ENCODE measurements at places on chromosomes 1 and 21.

GRCh38 chr1:6267686-6268322 lies 6.9 kb upstream of the GPR153 start:
- DNase-seq, result no peak

- no peak for DNase-seq
These were observed 39.6 kb upstream of the PRSS38 start for GRCh38 chr1:227775841-227776240.

GRCh38 chr1:43952731-43953346 lies 6.1 kb downstream of the IPO13 start:
- DNase-seq, result no peak

GRCh38 chr1:157201767-157202166 lies 63.6 kb upstream of the ETV3 start:
- no peak for DNase-seq

- DNase-seq, result no peak
These were observed 86.6 kb upstream of the DPH5 start for GRCh38 chr1:101112051-101112780.

DNA sequence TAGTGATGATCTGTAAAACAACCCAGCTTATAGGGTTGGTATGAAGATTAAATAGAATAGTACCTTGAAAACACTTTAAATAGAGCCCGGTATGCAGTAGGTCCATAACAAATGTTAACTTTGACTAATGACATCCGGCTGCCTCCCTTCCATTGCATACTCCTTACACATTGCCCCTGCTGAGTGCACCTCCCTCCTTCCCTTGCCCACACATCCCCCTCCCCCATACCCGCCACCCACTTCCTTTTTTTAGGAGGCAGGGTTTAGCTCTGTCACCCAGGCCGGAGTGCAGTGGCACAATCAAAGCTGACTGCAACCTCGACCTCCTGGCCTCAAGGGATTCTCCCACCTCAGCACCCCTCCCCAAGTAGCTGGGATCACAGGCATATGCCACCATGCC lies 24.4 kb upstream of the ZC3H12A start:
- DNase-seq, result no peak

GRCh38 chr1:58784758-58785441 lies 1.1 kb upstream of the JUN start:
- peak; percentile 83 for DNase-seq

DNA sequence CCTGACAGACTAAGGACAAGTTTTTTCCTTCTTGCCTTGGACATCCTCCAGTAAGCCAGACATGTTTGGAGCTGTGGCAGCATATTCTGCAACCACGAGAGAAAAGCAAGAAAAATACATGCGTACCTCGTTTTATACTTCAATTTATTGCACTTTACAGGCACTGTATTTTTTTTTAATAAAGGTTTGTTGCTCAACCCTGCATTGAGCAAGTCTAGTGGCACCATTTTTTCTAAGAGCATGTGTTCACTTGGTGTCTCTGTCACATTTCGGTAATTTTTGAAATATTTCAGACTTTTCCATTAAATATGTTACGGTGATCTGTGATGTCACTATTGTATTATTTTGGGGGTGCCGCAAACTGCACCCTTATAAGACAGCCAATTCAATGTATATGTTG lies 2.1 kb upstream of the SSX2IP start:
- DNase-seq, result no peak

DNA sequence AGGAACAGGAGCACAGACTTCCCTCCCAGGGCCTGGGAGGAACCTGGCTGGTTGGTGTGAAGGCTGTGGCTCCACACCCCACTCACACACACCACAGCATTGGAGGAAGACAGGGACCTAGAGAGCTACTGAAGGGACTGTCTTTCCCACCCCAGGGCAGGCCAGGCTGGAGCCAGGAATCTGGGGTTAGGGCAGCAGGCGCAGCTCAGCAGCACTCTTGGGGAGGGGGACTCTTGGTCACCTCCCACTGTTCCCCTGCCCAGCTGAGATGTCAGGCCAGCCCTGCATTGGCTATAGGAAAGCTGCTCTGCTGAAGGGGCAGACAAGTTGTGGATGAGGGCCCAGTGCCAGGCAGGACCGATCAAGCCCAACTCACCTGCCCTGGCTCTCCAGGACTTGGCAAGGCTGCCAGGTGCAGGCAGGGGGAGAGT lies 1.6 kb upstream of the PLEKHA6 start:
- DNase-seq, result no peak

DNA sequence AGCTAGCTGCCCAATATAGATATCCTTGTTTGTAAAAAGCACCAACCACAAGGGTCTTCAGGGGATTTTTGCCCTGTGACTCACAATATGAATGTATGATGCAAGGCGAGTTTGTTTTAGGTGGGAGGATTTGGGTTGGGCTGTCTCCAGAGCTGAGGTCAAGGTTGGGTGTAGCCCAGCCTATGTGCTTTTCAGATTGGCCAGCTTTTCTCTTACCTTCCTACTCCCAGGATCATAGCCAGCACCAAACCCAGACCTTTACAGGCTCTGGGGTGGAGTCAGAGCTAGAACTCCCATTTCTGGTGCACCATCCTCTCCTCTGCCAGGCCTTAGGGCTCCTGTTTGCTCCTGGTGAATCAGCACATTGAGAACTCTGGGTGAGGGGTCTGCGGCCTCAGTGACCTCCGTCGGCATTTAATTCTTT lies 55.6 kb upstream of the GCLM start:
- no peak for DNase-seq

GRCh38 chr1:115090540-115090939 lies 1.2 kb upstream of the TSPAN2 start:
- no peak for DNase-seq

- no peak for DNase-seq
These were observed 55.5 kb upstream of the PSEN2 start for GRCh38 chr1:226814751-226815537.

GRCh38 chr1:186519982-186520381 lies 59.1 kb upstream of the PDC start:
- DNase-seq, result no peak

DNA sequence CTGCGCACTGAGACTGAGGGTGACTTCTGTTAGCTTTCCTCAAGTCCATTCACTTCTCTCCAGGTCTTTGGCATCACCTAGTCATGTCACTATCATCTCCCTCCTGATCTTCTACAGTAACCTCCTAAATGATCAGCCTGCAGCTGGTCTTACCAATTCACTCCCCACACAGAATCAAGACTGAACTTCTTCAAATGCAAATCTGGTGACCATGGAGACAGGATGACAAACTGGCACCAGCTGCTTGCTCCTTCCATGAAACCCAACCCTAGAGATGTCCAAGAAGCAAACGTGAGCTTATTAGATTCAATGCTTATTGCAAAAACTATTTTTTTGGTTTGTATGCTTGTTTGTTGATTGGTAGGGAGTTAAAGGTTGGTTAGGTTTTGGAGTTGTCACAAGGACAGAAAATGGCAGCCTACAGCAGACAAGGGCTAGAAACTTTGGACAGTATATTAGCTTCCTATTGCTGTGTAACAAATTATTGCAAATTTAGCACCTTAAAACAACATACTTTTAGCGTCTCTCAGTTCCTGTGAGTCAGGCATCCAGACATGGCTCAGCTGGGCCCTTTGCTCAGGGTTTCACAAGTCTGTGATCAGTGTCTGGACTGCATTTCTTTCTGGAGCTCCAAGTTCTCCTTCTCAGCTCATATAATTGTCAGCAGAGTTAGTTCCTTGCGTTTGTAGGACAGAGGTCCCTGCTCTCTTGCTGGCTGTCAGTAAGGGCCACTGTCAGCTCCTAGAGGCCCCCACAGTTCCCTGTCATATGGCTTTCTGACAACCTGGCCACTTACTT lies 53.3 kb upstream of the GJA8 start:
- no peak for DNase-seq

- no peak for DNase-seq
These were observed 15.8 kb upstream of the RGS13 start for GRCh38 chr1:192620071-192620635.

- no peak for DNase-seq
These were observed 43.1 kb upstream of the EXOSC10 start for GRCh38 chr1:11142618-11143391.

DNA sequence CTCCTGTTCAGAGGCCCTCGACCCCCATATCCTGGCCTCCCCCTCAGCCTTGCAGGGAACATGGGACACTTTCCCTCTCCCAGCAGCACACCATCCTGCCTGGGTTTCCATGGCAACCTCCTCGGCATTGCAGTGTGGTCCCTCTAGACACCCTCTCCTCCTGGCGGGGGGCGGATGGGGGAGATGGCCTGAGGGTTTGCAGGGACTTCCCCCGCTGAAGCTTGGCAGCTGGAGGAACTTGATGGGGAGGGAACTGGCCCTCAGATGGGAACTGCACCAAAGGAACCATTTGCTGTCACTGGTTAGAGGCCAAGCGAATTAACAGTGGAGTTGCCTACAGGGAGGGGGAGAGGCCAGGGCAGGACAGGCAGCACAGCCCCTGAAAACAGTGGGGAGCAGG lies 28.7 kb downstream of the RIMS3 start:
- no peak for DNase-seq

- DNase-seq, result no peak
These were observed 168.6 kb downstream of the HIVEP3 start for GRCh38 chr1:41749991-41750745.

- DNase-seq, result no peak
These were observed 99.1 kb upstream of the CHRM3 start for GRCh38 chr1:239287296-239287695.

GRCh38 chr1:155507945-155508344 lies 54.7 kb downstream of the ASH1L start:
- no peak for DNase-seq

DNA sequence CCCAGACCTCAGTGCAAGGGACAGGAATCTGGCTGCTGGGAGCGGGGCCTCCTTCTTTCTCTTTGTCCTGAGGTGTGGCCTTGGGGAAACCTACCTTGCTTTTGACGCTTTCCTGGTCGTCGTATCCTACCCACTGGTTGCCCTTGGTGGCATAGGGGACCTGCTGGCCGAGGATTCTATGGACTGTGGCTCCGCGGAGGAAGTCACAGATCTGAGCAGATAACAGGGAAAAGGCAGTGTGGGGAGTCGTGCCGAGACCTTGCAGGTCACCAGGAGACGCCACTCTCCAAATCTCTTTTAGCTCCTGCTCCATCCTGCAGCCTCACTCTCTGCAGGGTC lies 4.0 kb upstream of the MYBPH start:
- no peak for DNase-seq

- DNase-seq, result peak; percentile 71
These were observed 459 bp downstream of the CAPZB start for GRCh38 chr1:19484798-19485361.

GRCh38 chr1:112743174-112744008 lies 28.3 kb upstream of the PPM1J start:
- DNase-seq, result no peak

- DNase-seq, result no peak
These were observed 76.1 kb upstream of the SLC2A1 start for GRCh38 chr1:43034778-43035177.

- no peak for DNase-seq
These were observed 272.0 kb downstream of the PTPRC start for GRCh38 chr1:198910816-198911215.

GRCh38 chr1:65309304-65310077 lies at the start of gene DNAJC6:
DNAJC6 (plus strand) TSS chr1:65309543; CDS start chr1:65309746, 203 bp downstream.
- peak; percentile 79 for DNase-seq

DNA sequence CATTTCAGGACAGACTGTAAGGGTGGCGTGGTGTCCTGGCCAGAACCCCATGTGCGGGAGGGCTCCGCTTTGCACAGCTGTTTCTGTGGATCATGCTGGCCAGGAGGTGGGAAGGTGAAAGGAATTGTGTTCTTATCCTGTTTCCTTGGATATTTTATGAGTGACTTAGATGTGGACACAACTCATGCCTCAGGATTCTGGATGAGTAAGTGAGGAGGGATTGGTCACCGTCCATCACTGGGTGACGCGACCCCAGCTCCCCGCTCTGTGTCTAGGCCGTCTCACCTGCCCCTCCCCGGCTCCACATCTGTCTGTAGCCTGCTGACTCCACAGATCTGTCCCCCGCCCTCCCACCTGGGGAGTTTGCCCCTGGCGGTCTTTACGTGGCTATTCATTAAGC lies 48.8 kb downstream of the PIK3CD start:
- no peak for DNase-seq

DNA sequence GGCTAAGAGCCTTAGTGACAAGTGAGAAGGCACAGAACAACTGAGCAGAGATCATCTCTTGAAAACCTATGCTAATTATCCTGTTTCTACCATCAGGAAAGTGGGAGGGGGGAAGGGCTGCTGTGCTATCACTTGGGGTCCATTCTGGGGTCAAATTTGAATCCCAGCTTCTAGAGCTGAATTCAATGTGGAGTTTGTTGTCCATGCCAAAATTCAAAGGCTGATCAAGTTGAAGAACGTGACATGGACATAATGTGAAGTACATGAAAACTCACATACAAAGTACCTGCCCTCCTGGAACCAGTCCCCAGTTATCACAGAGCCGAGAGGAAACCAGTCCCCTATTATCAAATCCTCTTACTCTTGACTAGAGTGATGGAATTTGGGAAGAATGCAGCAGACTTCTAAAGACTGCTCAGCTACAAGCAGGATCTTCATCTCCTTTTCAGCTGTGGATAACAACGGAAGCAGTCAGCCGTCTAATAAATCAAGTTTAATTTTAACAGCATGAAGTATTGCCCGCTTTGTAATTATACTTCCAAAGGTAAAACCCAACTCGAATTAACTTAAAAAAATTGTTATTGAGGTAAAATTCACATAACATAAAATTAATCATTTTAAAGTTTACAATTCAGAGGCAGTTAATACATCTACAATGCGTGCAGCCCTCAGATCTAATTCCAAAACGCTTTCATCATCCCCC lies 78.3 kb downstream of the SLC45A1 start:
- DNase-seq, result no peak

GRCh38 chr1:42164551-42165420 lies at the start of gene GUCA2A:
GUCA2A (minus strand) TSS chr1:42164745; CDS start chr1:42164712, 33 bp downstream.
- DNase-seq, result no peak

DNA sequence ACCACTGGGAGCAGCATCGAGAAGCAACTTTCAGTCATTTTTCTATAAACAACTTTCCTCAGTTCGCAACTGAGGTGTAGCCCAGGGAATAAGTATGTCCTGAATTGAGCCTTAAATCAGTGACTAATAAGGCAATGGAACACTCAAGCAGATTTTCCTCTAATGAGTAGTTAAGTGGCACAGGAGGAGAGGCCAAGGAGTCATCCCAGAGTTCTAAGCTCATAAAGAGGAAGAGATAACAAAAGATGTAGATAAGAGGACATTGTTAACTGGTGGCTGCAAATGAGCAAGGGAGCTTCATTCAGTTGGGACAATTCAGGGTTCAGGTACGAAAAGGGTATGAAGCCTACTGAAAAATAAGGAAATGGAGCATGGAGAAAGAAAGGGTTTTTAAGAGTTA lies 64.5 kb downstream of the LRRC40 start:
- no peak for DNase-seq

DNA sequence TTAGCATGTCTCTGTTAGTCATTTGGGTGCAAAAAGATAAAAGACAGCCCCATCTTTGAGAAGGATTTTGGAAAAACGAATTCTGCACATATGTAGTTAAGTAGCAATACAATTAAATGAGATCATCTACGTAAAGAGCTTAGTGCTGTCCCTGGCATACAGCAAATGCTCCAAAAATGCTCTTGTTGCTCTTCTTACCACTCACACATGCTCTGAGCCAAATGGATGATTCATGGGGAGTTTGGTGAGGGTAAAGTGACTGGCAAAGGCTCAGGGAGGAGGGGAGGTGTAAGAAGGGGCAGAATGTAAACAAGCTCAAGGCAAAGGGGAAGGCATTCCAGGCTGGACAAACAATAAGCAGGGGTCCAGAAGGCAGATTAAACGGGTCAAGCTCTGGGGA lies 191.9 kb downstream of the AK5 start:
- no peak for DNase-seq

Data from mesothelial cell of epicardium (in vitro differentiated cells).